ENCODE measurements at places on chromosomes 4 and X.

DNA sequence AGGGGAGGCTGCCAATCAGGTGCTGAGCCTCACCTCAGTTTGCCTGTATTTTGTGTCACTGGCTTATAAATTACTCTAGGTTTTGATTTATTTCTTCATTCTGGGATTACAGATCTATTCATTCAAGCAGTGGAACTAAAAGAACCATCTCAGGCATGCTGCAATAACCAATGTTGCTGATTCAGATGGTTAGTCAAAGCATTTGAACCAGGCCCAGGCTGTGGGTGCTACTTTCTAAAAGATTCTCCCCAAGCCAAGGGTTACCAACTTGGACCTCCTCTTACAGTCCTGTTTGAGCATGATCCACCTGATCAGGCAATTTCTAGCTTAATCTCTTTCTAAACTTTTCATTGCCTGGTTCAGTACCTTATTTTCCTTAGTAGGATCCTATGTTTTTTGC is 67.2 kb downstream of the TMEM131L start:
- DNase-seq: no peak

- no peak for DNase-seq
Observed at GRCh38 chr4:38381788-38382187, 282.2 kb upstream of the KLF3 start.

DNA sequence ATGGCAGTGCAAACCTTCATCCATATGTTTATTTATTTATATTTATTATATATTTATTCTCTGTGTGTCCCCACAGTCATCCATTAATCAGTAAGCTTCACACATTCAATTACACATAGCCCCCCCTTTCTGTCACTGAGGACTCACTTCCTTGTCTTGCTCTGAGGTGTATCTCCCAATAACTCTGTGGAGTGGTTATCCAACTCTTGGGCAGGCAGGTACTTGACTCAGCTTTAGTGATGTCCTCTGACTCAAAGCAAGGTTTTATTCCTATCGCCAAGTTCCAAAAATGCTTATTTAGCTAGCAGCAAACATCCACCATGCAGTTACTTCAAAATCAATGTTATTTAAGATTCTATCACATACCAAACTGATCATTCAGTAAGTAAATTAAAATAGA is 25.2 kb upstream of the NDP start:
- DNase-seq: no peak

DNA sequence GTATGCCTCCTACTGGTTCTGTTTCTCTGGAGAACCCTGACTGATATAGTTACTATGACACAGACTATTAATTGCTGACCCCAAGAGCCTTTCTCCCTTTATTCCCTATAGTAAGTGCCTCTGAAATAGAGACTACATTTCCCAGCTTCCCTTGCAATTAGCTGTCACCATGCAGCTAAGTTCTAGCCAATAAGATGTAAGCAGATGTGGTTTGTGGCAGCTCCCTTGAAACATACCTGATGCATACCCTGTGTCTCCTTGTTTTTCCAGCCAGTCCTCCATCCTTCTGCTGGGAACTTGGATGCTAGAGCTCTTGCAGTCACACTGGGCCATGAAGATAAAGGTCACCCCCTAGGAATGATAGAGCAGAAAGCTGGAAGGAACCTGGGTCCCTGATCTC is 9.7 kb upstream of the TMEM165 start:
- DNase-seq: no peak

GRCh38 chr4:16450724-16451123 is 224.5 kb upstream of the TAPT1 start:
- no peak for DNase-seq

DNA sequence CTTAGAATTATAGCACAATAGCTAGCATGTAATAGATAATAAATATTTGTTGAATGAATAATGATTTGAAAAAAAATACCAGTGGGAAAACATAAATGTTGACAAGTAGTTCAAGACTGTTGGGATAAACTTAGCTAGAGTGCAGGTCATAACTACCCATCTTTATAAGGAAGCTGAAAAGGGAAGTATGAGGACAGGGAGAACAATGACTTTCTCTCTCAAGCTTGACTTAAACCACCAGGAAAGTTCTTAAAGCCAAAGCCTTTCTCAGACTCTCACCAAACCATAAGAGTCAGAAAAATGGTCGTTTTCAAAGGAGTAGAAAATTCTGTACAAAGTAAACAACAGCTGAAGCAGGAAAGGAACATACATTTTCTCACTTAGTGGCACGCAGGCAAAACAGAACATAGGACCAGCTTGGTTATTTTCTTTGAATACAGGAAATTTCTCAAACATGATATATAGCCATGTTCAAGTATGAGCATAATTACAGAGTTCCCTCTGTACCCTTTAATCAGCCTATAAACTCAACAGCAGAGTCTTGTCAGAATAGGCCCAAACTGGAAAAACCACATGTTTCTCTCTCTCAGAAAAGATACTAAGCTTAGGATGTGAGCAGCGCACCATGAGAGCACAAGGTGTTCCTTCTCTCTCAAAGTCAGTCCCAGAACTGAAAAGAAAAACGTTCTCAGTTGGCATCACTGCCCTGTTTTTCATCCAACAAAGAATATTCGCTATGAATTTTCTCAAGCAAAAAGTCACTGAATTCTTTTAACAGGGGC is 28.7 kb downstream of the MAPK10 start:
- no peak for DNase-seq

- peak; percentile 84 for DNase-seq
Observed at GRCh38 chr4:26583538-26583864, 383 bp upstream of the TBC1D19 start.

DNA sequence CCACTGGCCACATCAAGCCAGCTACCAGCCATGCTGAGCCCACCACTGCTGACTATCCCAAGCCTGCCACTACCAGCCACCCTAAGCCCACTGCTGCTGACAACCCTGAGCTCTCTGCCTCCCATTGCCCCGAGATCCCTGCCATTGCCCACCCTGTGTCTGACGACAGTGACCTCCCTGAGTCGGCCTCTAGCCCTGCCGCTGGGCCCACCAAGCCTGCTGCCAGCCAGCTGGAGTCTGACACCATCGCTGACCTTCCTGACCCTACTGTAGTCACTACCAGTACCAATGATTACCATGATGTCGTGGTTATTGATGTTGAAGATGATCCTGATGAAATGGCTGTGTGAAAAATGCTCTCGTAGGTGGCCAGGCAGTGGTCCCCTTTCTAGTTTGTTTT is 4.7 kb downstream of the GPR50 start:
- DNase-seq: no peak

GRCh38 chr4:40915318-40916217 is 165.8 kb downstream of the NSUN7 start:
- DNase-seq: no peak

- no peak for DNase-seq
Observed at GRCh38 chr4:122346503-122346902, 32.3 kb upstream of the ADAD1 start.

All from NCI-H774 (cell line).